ENCODE measurements at places on chromosomes 11 and 22.
A peak's percentile ranks its signal among the peaks of the same experiment; 100 is the strongest.

DNA sequence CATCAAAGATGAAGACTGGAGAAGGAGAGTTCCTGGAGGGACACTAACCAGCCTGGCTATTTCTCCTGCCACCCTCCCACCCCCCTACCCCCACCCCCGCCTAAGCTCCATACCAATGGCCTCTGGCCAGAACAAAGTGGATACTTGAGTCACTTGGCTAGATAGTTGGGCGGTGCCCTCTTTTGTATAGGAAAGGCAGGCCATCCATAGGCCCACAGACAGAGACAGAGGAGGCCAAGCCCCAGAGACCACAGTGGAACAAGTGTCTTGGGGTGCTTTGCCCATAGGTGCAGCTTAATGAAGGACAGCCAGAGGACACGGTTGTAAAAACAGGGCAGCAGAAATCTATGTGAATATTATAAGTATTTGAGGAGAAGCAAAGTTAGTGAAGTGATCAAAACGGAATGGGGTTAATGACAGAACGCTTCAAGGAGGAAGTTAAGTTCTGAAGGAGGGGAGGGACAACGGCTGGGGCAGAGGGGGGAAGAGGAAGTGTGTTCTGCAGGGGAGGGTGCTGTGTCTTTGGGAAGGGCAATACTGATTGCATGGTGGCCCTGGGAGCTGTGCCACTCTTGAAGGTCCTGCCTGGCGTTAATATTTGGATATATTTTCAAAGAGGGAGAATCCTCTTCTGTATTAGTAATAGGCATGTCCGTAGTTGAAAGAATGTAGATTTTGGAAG lies 32.7 kb downstream of the FLI1 start:
- DNase-seq, result no peak
- H3K4me1 ChIP-seq, result peaks cover 41% of the 10 kb centered on the region

DNA sequence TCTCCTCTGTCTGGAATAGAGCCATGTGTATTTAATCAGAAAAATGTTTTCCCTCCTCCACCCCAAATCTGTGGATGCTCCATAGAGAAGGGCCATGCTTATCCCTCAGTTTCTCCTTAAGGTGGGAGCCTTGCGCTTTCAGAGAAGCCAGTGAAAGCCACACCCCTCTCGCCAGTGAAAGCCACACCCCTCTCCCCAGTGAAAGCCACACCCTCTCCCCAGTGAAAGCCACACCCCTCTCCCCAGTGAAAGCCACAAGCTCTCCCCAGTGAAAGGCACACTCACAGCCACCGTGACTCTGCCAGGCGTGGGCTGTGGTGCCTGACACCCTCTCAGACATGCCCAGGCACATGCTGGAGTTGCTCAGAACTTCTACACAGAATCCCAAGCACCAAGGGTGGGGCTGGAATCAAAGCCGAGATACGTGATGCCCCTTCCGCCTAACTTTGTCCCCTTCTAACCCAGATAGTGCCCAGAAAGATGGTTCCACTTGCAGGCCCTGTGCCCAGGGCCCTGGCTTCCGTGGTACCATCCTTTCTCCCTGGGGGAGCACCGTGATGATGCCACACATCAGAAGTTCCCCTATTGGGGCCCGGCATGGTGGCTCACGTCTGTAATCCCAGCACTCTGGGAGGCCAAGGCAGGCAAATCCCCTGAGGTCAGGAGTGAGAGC lies 16.5 kb upstream of the PRR5 start:
- H3K36me3 ChIP-seq, result no peaks in the 10 kb centered on the region
- H3K4me3 ChIP-seq, result no peak overlapping the region
- H3K27me3 ChIP-seq, result peaks cover 2% of the 10 kb centered on the region
- peak overlapping the region; percentile 54 for H3K27ac ChIP-seq
- H3K4me1 ChIP-seq, result peaks cover 22% of the 10 kb centered on the region

GRCh38 chr11:33132510-33132909 lies 28.8 kb downstream of the CSTF3 start:
- no peak overlapping the region for H3K4me3 ChIP-seq
- H3K36me3 ChIP-seq, result 0 out of 2 replicates have a peak, but pooled peaks cover 4% of the 10 kb centered on the region

- DNase-seq, result no peak
- H3K4me1 ChIP-seq, result peaks cover 42% of the 10 kb centered on the region
- H3K36me3 ChIP-seq, result peaks cover 18% of the 10 kb centered on the region
- H3K27ac ChIP-seq, result peak overlapping the region; percentile 11
- no peak overlapping the region for H3K4me3 ChIP-seq
These were observed 80.8 kb downstream of the FBLN1 start for GRCh38 chr22:45583504-45583903.

DNA sequence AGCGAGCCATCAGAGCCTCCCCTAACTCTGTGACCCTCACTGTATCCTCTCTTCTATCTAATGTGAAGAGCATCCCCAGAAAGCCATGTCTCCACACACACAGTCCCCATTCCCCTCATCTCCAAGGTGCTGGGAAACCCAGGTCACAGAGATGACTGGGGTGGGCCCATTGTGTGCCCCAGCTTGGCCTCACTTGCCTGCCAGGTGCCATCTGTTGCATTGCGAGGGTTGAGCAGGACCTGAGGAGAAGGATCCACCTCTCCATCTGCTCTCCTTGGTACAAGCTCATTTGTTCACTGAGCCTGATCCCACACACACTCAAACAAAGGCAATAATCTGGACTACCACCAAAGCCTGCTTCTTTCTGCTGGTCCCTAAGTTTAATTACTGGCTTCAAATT lies 118.8 kb downstream of the SPATA19 start:
- H3K36me3 ChIP-seq, result no peaks in the 10 kb centered on the region
- no peak overlapping the region for H3K4me3 ChIP-seq
- no peaks in the 10 kb centered on the region for H3K27me3 ChIP-seq
- H3K27ac ChIP-seq, result no peak overlapping the region
- no peaks in the 10 kb centered on the region for H3K4me1 ChIP-seq

- DNase-seq, result no peak
- H3K36me3 ChIP-seq, result no peaks in the 10 kb centered on the region
- H3K4me3 ChIP-seq, result no peak overlapping the region
- H3K27ac ChIP-seq, result no peak overlapping the region
- H3K4me1 ChIP-seq, result peaks cover 5% of the 10 kb centered on the region
These were observed 2.7 kb downstream of the RAB3IL1 start for GRCh38 chr11:61914471-61915171.

DNA sequence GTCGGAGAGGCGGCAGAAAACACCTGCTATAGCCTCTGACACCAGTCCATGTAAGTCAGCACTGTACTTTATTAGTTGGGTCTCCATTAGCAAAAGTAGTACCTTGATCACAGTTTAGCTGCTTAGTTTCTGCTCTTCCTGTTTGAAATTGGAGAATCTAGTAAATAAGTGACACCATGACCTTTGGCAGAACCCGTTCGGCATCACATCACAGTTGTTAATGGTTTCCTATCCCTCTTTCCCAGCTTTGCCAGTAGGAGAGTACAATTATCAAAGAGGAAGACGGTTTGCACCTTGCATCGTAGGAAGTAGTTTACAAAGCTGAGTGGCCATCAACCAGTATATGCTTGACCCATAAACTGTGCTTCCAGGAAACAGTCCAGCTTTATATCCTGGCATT lies 101.8 kb downstream of the TRIM44 start:
- DNase-seq, result no peak
- H3K27ac ChIP-seq, result no peak overlapping the region
- H3K4me1 ChIP-seq, result peaks cover 32% of the 10 kb centered on the region
- no peak overlapping the region for H3K4me3 ChIP-seq
- H3K27me3 ChIP-seq, result no peaks in the 10 kb centered on the region
- peaks cover 29% of the 10 kb centered on the region for H3K36me3 ChIP-seq

All from HFFc6 (cell line).